NT2/D1 (cell line): ENCODE measurements at places on chromosomes 16 and 17.

GRCh38 chr16:85557083-85557970, 55.8 kb upstream of the GSE1 start:
- no peak for DNase-seq

GRCh38 chr16:48321317-48322036, 63.7 kb downstream of the SIAH1 start:
- DNase-seq: no peak

GRCh38 chr17:79851461-79851817, 12.2 kb upstream of the CBX4 start:
- DNase-seq: no peak

- DNase-seq: no peak
Measured at GRCh38 chr17:55360971-55361370, 60.7 kb downstream of the MMD start.

DNA sequence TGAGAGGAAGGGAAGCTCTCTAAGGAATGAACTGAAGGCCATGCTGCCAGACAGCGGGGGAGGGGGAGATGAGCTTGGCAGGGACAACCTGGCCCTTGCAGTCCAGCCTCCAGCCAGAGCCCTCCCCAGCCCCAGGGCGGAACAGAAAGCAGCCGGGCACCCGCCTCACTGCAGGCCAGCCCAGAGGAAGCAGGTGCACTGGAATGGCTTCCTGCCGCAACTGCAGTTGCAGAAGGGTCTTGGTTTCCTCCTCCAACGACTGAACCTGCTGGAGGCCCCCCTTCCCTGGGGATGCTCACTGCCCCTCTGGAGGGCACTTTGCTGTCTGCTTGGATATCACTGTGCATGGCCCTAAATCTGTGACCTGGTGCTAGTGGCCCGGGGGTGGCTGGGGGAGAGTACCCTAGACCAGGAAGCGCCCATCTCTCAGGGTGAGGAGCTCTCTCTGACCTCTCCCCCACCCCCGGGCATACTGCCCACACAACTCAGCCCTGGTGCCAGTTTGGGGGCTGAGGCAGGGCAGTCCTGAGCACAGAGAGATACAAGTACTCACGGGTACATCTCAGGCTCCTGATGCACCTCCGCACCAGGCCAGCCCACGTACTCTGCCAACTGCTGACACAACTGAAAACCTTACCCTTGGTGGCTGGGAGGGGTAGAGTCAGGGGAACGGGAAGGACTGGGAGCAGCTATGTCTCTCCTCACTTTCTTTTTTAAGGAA, 41.1 kb downstream of the MYO18A start:
- DNase-seq: no peak

GRCh38 chr17:36932694-36933511, 4.4 kb upstream of the LHX1 start:
- no peak for DNase-seq
